ENCODE measurements at places on chromosomes 5 and 9.

DNA sequence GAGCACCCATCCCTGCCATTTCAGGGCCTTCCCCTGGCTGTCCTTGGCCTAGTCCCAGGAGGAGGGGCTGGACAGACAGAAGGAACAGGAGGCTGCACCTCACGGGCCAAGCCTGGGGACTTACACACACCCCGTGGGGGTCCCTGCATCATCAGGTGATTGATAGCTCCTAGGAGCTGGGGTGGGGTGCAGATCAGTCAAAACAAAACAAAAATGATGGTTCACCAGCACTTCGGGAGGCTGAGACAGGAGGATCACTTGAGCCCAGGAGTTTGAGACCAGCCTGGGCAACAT is 169.3 kb downstream of the GAPVD1 start:
- DNase-seq: no peak

DNA sequence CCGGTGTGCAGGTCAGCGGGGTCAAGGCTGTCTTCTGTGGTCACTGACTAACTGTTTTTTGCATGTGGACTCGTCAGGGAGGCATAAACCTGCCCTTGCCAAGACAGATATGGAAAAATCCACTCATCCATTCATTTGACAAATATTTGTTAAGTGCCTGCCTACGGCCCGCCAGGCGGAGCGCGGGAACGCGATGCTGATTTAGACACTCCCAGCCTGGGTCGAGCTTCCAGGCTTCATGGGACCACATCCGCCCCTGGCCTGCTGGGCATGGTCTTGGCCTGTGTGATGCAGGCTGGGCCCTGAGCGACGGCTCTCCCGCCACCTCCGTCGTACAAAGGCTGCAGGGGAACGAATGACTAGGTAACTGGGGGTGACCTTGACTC is 18.1 kb downstream of the MYMK start:
- no peak for DNase-seq

- no peak for DNase-seq
These were observed 57.8 kb upstream of the RUSC2 start for GRCh38 chr9:35432076-35432475.

DNA sequence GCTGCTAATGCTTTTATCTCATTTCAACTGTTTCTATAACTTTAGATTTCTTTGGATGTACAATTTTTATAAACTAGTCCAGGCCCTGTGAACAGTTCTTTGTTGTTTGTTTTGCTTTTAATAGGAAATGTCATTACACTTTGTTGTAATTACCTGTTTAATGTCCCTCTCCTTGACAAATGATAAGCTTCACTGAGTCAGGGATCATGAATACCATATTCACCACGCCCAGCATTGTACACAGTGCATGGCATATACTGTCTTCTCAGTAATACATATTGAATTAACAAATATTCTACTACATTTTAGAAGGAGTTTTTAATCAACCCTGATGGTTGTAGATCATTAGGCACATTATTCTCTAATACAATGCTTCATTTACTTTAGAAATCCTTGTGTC is 1105.0 kb downstream of the MAT2B start:
- no peak for DNase-seq

DNA sequence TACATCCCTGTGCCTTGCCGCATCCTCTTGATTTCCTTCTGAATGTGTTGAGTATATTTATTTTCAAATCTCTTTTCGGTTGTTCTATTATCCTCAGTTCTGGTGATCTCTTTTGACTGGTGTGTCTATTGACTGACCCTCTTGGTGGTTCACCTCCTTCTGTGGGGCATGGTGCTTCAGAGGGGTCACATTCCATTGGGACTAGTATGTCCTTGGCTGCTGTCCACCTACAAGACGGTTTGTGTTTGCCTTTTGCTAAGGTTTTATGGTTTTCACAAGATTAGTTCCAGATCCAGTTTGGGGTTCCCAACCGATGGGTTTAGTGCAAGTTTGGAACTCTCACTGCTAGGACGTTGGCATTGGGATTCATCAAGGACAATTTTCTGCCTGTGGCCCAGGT is 66.6 kb downstream of the PHF2 start:
- no peak for DNase-seq

GRCh38 chr5:1855596-1855995 is 27.1 kb downstream of the IRX4 start:
- DNase-seq: no peak

GRCh38 chr5:178368274-178368673 is 135.7 kb upstream of the PHYKPL start:
- DNase-seq: no peak

- DNase-seq: no peak
These were observed 100.9 kb downstream of the ARRDC3 start for GRCh38 chr5:91282210-91282609.

GRCh38 chr5:150408231-150408943 is 4.3 kb downstream of the CD74 start:
- DNase-seq: no peak

GRCh38 chr5:114174131-114174530 is 187.7 kb upstream of the KCNN2 start:
- no peak for DNase-seq

GRCh38 chr9:133151041-133151440 is 12.7 kb downstream of the GBGT1 start:
- no peak for DNase-seq

GRCh38 chr9:89518466-89519365 is 20.8 kb upstream of the SEMA4D start:
- DNase-seq: no peak

DNA sequence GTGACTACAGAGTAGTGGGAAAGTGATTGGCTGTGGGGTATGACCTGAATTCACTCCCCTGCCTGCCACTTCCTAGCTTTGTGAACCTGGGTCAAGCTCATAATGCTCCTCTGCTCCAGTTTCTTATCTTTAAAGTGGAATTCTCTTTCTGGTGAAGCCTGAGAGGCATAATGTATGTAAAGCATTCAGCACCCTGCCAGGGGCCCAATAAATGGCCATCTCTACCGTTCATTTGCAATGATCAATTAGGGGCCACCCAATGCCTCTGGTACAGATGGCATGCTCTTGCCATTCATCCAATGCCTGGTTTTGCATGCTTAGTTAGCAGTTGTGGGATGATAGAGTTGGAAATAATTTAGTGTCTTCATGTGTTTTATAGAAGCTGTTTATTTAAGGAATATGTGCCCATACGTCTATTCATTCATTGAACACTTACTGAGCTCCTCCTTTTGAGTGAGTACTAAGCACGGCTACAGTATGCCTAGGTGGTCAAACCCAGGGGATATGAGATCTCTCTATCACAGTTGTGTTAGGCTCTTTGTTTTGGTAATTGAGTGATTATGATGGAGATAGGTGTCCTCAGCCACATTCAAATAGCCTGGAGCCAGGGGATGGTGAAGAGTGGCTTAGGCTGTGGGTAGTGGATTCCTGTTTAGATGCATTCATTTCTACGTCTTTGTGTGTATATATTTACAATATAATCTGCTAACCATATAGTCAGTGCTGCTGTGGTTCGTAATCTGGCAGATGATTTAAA is 15.3 kb downstream of the ZNF462 start:
- DNase-seq: no peak

GRCh38 chr9:93093127-93093876 is 2.7 kb upstream of the CARD19 start:
- peak; percentile 61 for DNase-seq

DNA sequence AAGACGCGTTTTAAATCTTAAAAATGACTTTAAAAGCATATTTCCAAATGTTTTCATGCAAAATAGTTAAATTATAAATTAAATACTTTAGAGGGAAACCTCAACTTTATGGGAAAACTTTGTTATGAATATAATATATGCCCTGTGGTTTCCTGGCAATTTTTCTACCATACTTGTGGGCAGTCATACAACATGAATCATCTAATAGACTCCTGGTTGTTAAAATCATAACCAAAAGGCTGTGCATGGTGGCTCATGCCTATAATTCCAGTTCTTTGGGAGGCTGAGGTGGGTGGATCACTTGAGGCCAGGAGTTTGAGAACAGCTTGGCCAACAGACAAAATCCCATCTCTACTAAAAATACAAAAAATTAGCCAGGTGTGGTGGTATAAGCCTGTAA is 18.2 kb downstream of the ATP10B start:
- DNase-seq: no peak

DNA sequence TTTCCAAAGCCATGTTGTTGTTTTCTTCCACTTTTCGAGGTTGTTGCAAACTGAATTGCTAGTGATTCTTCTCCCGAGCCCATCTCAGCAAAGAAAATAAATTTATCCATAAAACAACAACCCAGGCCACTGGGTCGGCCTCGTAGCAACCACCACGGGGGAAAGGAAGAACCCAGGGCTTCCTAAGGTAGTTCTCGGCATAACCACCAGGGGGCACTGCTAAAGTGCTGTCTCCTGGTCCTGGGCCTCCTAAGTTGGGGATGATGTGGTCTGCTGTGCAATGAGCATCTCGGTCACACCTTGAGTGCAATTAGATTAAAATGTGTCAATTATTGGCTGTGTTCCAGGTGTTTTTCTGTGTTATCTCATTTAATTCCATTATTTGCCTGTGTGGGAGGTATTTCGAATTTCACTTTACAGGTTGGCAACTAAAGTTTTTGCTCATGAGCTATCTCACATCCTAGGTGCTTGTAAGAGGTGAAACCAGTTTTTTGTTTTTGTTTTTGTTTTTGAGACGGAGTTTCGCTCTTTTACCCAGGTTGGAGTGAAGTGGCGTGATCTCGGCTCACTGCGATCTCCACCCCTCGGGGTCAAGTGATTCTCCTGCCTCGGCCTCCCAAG is 102.8 kb upstream of the DAP start:
- peak; percentile 62 for DNase-seq

- no peak for DNase-seq
These were observed 334.6 kb upstream of the TUSC1 start for GRCh38 chr9:26012797-26013196.

DNA sequence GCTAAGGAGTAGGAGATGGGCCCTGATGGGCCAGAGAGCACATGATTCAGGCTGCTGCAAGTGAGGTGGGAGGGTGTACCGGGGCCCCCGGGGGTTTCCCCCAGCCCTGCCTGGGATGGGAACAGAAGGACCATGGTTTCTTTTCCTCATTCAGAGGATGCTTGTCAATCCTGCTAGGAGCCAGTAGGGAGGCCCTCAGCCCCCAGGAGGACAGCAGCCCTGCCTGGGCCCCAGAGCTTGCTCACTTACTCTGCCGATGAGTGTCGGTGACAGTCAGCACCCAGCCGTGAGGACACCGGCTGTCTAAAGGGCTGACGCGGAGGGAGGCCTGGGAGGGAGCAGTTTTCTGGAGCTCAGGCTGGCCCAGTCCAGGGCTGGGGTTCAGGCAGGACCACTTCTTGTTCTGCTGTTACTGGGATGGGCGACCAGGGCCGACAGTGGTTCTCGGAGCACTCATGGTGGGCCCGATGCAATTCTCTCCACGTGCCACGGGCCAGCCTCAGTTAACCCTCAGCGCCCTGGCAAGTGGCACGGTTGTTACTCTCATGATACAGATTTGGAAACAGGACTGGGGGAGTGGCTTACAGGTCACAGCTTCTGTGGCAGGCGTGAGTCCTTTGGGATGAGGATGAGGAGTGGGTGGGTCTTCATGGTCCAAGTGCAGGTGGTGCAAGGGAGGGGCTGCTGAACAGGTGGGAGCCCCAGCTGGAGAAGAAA is 1.8 kb downstream of the ARRDC1 start:
- peak; percentile 86 for DNase-seq

DNA sequence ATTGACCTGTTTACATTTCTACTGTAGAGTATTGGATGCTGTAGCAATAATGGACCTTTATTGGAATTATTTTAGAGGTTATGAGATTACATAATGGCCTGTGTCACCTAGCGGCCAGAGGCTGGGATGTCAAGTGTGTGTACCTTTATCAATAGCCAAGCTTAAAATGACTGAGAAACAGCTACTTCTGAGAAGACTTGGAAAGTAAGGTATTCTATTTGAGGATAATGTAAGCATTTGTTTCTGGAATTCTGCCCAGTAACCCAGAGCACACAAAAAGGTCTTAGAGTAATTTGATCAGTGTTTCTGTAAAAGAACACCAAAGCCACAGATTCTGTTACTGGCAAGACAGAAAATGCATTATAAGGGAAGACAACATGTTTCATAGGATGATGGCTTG is 116.8 kb downstream of the MACIR start:
- DNase-seq: no peak

- no peak for DNase-seq
These were observed 8.3 kb downstream of the RFX3 start for GRCh38 chr9:3517377-3518048.

DNA sequence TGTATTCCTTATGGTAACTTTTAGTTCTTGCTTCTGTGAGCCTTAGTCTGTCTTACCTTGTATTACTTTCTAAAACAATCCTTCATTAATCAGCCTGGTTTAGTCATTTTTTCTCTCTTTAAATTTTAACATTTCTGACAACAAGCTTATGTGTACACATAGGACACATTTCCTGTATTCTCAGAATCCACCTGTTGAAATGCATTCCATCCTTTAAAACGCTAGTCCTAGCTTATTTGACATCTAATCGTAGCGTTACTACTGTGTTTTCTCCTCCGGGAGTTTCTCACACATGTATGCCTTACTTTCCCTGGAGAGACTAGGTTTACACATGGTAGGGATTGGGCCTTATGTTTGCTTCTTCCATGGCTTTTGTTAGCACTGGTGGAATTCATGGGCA is 3.8 kb downstream of the TARS1 start:
- no peak for DNase-seq

GRCh38 chr5:56145106-56145505 is 88.0 kb downstream of the ANKRD55 start:
- no peak for DNase-seq

- no peak for DNase-seq
These were observed 521.0 kb upstream of the CHD1 start for GRCh38 chr5:99449786-99450185.

GRCh38 chr5:142863856-142864255 is 93.7 kb downstream of the ARHGAP26 start:
- no peak for DNase-seq

DNA sequence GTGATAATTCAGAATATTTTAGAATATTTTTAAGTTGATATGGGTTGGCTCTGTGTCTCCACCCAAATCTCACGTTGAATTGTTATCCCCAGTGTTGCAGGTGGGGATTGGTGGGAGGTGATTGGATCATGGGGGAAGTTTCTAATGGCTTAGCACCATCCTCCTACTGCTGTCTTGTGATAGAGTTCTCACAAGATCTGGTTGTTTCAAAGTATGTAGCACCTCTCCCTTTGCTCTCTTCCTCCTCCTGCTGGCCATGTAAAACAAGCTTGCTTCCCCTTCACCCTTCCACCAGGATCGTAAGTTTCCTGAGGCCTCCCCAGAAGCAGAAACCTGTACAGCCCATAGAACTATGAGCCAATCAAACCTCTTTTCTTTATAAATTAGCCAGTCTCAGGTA is 214.6 kb upstream of the C9orf72 start:
- DNase-seq: peak; percentile 64
